ENCODE measurements at places on chromosomes 6 and 20. TPM values are rescaled to one million over a fixed set of nuclear protein-coding genes. Genes with fewer than 3 reads are reported as not detected.

Gene OXT
- total RNA-seq, result not detected

Gene FAM83C
- not detected for total RNA-seq

Gene ANKEF1
- total RNA-seq, result 2.0 TPM

Gene PLN
- not detected for total RNA-seq

Gene SCRT2
- total RNA-seq, result not detected

Gene RIMS1
- not detected for total RNA-seq

Gene CRYBG1
- total RNA-seq, result 33.6 TPM

Gene PREX1
- 65.0 TPM for total RNA-seq

Gene TCF21
- not detected for total RNA-seq
